ENCODE measurements at places on chromosomes 12 and 14.

- DNase-seq, result no peak
Measured at GRCh38 chr12:27493260-27493940, 30.6 kb upstream of the PPFIBP1 start.

- peak; percentile 17 for DNase-seq
Measured at GRCh38 chr12:114018669-114019068, 52.5 kb upstream of the RBM19 start.

DNA sequence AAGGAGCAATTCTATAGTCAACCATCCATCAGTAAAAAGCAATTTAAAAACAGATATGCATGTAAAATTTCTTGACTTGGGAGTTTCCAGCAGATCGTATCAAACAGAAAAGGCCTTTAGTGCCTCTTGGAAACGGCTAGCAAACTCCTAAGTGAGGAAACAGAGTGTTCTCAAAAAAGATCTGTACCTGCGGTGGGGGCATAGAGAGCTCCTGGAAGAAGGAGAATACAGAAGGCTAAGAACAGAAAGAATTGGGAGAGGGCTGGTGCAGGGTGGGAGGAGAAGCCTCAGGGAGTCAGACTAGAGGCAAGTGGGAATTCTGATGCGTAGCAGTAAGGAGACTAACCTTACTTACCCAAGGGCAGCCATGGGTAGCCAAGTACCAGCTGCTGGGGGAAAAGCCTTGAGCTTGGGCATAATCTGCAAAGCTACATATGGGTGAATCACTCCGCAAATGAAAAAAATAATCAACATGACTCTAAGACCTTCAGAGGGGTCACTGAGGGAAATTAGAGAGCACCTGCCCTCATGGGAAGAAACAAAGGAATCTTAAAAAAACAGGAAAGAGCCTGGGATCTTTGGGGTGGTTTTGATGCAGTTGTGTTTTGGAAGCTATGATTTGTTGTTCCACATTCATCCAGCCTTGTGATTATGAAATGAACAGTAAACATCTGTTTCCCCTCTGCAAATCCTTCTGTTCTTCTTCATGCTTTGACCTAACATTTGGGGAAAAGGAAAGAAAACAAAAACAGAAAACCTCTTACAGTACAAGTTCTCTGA is 10.4 kb downstream of the RHOJ start:
- DNase-seq, result no peak

DNA sequence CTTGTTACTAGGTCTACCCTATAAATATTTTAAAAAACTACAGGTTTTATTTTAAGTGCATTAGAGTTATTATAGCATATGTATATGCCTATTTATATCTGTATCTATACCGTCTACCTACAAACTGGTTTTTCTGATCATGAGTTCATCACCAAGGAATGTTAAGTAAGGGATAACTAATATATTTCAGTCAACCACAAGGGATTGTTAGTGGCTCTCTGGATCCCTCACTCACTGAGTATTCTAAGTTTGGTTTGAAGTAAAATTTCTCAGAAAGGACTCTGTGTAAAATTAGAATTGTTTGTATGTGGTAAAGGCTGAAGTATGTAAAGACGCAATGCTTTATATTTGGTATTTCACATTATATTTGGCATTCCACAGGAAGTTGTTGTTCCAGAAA is 4.8 kb downstream of the EPYC start:
- no peak for DNase-seq

- no peak for DNase-seq
Measured at GRCh38 chr12:1732914-1733313, 42.0 kb downstream of the ADIPOR2 start.

DNA sequence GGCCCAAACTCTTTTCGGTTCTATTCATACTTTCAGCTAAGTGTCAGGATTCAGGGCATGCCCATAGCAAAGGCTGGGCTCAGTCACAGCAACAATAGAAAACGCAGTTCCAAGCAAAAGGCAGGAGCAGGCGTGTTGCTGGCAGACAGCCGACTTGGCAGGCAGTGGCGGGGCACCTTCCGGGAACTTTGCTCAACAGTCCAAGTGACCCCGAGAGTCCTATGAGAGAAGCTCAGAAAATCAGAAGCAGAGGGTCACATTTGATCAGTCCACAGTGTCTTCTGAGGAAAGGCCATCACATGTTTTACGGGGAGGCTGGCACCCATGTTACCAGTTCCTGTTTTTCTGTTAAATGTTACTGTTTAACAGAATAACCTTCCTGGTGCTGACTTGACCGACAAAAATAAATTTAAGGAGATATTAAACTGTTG is 115.0 kb downstream of the DACT1 start:
- no peak for DNase-seq
